ENCODE measurements at places on chromosomes 16 and 17. TPM values are rescaled to one million over a fixed set of nuclear protein-coding genes. Genes with fewer than 3 reads are reported as not detected.
A peak's percentile ranks its signal among the peaks of the same experiment; 100 is the strongest.

Gene PKMYT1
- 18.8 TPM for polyA plus RNA-seq

DNA sequence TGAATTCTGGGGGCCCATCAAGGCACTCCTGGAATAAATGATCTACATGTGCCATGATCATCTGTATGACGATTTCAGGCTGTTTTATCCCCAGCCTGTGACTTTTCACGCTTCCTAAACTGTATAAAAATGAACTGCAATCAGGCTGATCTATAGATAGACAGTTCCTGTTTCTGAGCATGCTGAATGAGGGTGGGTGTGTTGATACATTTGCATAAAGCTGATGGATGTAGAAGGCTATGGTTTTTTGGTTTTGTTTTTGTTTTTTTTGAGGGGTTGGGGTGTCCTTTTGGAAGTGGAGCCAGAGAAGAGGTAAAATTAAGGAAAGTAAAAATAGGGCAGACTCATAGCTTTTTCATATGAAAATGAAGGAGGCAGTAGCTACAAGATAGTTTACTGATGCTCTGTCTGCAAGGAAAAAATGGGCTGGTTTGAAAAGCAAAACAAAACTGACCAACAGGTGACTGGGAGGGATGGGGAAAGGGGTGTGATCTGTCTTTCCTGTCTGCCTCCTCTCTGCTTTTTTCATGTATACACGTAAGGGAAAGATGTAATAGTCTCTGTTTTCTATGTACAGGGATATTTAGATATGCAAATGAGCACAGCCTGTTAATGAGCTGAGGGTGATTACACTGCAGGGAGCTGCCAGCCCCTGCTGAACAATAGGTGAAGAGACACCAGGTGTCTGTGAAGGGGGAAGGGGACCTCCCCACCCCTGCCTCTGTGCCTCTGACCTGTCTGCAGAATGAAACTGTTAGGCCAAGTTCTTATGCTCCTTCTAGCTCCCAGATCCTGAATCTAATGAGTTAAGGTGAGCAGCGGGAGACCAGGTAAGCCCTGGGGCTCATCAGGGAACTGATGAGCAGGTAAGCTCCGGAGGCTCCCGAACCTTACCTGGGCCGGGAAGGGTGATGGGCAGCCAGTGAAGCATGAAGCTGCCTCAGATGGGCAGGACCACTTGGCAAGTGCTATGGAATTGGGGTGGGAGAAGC lies 46.6 kb upstream of the LYRM9 start:
- no peak for DNase-seq

- no peak for DNase-seq
Measured at GRCh38 chr17:61221597-61222471, 177.8 kb upstream of the TBX2 start.

DNA sequence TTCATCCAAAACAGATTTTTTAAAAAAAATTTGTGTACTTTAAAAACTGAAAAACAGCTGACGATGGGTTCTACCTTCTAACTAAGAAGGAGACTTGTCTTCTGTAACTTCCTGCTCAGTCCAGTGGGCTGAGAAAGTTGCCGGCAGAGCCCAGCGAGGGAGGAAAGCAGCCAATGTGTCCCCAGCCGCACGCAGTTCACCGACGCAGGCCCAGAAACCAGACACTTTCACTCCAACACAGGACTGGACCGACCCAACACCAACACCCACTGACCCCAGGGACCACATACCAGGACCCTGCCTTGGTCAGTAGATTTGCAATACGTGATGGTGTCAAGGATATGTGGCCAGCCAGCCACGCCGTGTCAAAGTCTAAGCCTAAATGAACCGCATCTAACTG lies 25.6 kb downstream of the TRAP1 start:
- no peak for DNase-seq

- DNase-seq: no peak
Measured at GRCh38 chr16:2854700-2855309, 3.2 kb downstream of the PRSS22 start.

DNA sequence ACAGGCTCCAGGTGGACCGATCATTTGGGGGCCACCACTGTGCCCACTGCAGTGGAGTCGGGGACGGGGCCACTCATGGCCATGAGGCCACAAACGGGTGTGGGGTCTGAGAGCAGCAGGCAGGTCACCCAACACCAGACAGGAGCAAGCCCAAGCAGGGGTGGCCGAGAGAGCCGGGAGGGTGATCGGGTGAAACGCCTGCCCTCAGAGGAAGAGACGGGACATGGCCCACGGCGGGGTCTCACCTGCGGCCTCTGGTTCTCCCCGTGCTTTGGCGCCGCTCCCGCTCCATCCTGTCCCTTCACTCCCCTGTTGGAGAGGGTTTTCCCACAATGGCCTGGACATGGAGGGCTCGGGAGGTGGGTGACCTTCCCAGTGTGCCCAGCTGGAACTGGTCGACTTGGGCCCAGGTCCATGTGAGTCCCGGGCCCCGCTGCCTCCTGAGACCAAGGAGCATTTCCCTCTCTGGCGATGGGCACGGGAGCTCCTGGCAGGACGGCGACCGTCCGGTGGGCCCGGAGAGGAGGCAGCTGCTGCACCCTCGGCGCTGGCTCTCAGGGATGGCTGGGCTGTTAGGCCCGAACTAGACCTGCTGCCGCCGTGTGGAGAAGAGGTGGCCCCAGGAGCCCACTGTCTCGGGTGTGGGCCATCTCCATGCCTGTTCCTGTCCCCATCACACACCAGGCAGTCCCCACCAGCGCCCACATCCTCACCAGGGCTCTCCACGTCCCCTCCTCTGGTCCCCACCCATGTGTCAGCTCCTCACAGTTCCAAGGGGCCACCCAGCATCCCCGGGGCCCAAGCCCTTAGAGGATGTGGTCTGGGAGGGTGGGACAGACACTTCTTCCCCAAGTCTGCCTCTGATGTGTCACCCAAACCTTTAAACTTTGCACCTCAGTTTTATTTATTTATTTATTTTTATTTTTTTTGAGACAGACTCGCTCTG lies 13.4 kb upstream of the BAHCC1 start:
- DNase-seq: no peak

DNA sequence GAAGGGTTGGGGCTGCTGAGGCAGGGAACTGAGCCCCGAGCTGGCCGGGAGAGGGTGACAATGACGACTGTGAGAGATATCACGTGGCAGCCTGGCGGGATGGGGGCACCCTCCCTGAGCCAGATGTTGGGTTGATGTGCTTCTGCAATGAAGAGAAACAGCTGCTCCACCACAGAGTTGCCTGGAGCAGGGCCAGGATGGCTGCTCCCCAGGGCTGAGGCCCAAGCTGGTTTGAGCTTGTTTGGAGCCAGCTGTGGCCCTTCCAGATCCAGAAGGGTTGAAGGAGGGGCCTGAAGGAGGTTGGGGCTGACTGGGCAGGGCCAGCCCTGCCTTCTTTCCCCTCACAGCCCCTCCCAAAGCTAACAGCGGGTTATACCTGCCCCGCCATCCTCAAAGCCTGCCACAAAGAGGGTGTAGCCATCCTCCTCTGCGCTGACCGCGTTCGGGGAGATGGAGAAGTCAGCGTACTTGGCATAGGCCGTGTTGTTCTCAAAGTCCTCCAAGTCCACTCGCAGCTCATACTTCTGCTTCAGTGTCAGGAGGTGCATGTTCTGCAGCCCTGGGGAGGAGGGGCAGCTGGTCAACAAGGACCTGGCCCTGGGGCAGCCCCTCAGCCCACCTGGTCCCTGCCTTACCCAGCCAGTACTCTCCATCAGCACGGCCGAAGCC lies 2.1 kb downstream of the MFAP4 start:
- peak; percentile 80 for DNase-seq

- DNase-seq: no peak
Measured at GRCh38 chr16:86219655-86220445, 290.5 kb upstream of the FOXF1 start.

GRCh38 chr17:69223809-69224208 lies 4.8 kb downstream of the ABCA10 start:
- DNase-seq: no peak

GRCh38 chr17:61002316-61002736 lies 324.7 kb downstream of the BCAS3 start:
- DNase-seq: peak; percentile 40

DNA sequence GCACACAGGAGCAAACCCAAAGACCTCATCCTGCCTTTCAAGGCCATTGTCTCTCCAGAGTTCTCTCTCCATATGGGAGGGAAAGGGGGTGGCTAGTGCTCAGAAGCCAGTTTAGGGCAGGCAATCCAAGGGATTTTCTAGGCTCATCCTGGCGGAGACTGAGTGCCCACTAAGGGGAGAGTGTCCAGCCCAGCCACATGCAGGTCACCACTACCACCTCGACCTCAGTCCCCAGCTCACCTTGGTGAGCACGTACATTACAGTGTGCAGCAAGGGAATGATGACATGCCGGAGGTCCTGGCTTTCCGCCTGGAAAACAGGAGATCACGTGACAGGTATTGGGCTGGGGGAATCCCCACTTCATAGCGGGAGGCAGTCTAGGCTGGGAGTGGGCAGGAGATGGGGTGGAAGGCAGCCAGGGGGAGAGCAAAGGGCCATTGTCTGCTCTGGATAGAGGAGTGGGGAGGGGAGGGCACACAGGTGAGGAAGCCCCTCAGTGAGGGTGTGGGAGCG lies 29.9 kb downstream of the PIK3R6 start:
- DNase-seq: no peak

DNA sequence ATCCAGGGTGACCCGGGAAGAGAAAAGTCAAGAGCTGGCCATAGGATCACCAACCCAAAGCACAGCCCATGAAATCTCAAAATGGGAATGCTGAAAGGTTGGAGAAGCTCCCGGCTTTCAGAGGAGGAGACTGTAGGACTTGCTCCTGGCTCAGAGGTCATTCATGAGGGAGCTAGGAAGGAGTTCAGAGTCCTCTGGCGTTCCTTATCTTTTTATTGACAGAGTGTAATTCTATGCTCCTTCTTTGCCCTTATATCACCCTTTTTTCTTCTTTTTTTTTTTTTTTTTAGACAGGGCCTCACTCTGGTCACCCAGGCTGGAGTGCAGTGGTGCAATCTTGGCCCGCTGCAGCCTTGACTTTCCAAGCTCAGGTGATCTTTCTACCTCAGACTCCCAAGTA lies 27.3 kb upstream of the CNOT1 start:
- no peak for DNase-seq
